Adrenal gland (tissue), 19 donors: ENCODE measurements at places on chromosomes 11 and 22. TPM values are rescaled to one million over a fixed set of nuclear protein-coding genes. Genes with fewer than 3 reads are reported as not detected.

GRCh38 chr11:27861706-27862430 lies 161.6 kb upstream of the BDNF start:
- no peak overlapping the region for H3K4me3 ChIP-seq
- H3K4me1 ChIP-seq = no peaks in the 10 kb centered on the region
- no peaks in the 10 kb centered on the region for H3K36me3 ChIP-seq

DNA sequence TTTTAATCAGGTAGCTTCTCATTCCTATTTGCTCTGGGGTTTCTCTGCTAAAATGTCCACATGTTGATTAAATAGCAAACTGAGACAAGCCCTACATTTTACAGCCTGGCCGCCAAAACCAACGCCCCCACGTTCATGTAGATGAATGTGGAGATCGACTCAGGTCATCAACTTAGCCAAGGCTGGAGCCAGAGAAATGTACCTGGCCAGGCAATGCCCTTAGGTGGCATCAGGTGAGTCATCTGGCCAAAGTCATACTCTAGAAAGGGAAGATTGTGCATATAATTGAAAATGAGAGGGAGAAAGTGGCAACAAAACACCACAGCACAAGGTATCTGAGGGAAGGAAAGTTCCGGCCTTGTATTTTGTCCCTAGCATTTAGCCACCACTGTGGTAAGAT lies 37.1 kb upstream of the CCDC89 start:
- no peaks in the 10 kb centered on the region for H3K36me3 ChIP-seq
- DNase-seq = no peak

NOL12 gene
- total RNA-seq = 38.4 TPM

DNA sequence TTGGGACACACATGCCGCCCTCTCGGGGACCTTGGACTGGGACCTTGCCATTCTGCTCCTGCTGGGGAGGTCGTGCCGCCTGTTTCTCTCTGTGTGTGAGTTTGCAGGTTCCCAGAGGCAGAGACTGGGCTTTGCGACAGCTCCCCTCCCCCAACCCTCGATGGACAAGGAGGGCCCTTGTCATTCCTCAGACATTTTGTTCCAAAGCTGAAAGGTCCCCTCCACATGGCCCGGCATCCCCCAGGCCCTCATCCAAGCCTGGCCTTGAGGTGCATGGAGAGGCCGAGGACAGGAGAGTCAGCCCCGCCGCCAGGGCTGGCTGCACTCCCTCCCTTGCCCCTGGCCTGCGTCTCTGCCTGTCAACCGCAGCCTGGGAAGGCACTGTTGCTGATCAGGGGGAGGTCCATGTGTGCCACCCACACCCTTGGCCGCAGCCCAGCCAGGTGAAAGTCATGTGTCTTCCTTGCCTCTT lies 25.6 kb downstream of the FADS2 start:
- peak overlapping the region; percentile 62 for H3K27ac ChIP-seq
- peaks cover 49% of the 10 kb centered on the region for H3K4me1 ChIP-seq
- H3K4me3 ChIP-seq = no peak overlapping the region
- H3K27me3 ChIP-seq = no peaks in the 10 kb centered on the region

OR6Q1 gene
- not detected for total RNA-seq

- H3K4me3 ChIP-seq = no peak overlapping the region
- DNase-seq = no peak
- H3K4me1 ChIP-seq = no peaks in the 10 kb centered on the region
- H3K36me3 ChIP-seq = no peaks in the 10 kb centered on the region
These were observed 266.4 kb upstream of the NCAM1 start for GRCh38 chr11:112694813-112695212.

GRCh38 chr11:81165164-81165563 lies 1568.5 kb downstream of the FAM181B start:
- H3K27ac ChIP-seq = no peak overlapping the region
- H3K4me3 ChIP-seq = no peak overlapping the region
- H3K36me3 ChIP-seq = no peaks in the 10 kb centered on the region
- H3K4me1 ChIP-seq = no peaks in the 10 kb centered on the region
- no peaks in the 10 kb centered on the region for H3K27me3 ChIP-seq

- H3K4me3 ChIP-seq = no peak overlapping the region
- no peaks in the 10 kb centered on the region for H3K27me3 ChIP-seq
- no peaks in the 10 kb centered on the region for H3K36me3 ChIP-seq
These were observed 104.4 kb upstream of the PARVA start for GRCh38 chr11:12272821-12273617.

- H3K36me3 ChIP-seq = no peaks in the 10 kb centered on the region
- peaks cover 18% of the 10 kb centered on the region for H3K27me3 ChIP-seq
- H3K27ac ChIP-seq = no peak overlapping the region
- H3K4me3 ChIP-seq = peak overlapping the region; percentile 56
- H3K4me1 ChIP-seq = peaks cover 8% of the 10 kb centered on the region
These were observed 124.7 kb upstream of the C11orf58 start for GRCh38 chr11:16613512-16614381.

- no peaks in the 10 kb centered on the region for H3K27me3 ChIP-seq
- H3K27ac ChIP-seq = no peak overlapping the region
- H3K4me3 ChIP-seq = no peak overlapping the region
- H3K36me3 ChIP-seq = no peaks in the 10 kb centered on the region
These were observed 15.0 kb downstream of the VWCE start for GRCh38 chr11:61279934-61280659.

- H3K4me3 ChIP-seq = no peak overlapping the region
- no peaks in the 10 kb centered on the region for H3K4me1 ChIP-seq
- H3K27me3 ChIP-seq = no peaks in the 10 kb centered on the region
- H3K36me3 ChIP-seq = no peaks in the 10 kb centered on the region
- DNase-seq = no peak
- H3K27ac ChIP-seq = no peak overlapping the region
These were observed 113.1 kb upstream of the HSD17B12 start for GRCh38 chr11:43567396-43567975.

DNA sequence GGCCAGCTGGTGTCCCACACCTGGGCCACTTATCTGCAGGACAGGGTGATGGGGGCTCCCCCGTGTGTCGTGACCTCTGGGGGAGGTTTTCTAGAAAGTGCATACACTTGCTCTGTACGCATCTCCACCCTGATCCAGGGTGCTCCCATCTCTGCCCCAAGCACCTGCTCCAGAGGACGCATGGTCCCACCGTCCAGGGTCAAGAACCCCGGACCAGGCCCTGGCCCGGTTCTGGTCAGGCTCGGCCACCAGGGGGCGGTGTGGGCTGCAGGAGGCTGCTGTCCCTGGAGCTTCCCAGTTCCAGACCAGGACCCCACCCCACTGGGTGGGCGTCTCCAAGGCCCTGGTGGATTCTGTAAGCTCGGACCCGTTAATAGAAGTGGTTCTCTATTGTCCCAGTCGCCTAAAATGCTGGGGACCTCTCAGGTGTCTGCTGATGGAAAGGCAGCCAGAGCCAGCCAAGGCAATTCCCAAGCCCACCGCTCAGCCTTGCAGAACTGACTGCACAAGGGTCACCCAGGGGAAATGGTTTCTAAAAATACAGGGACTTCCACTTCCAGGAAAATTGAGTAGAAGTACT lies 34.7 kb upstream of the SEPTIN5 start:
- H3K27ac ChIP-seq = no peak overlapping the region
- peak; percentile 39 for DNase-seq
- H3K27me3 ChIP-seq = peaks cover 12% of the 10 kb centered on the region

GRCh38 chr11:61120706-61121191 lies 18.5 kb downstream of the CD5 start:
- no peak overlapping the region for H3K4me3 ChIP-seq
- H3K27ac ChIP-seq = no peak overlapping the region
- no peaks in the 10 kb centered on the region for H3K36me3 ChIP-seq
- H3K4me1 ChIP-seq = no peaks in the 10 kb centered on the region
- H3K27me3 ChIP-seq = no peaks in the 10 kb centered on the region

TRABD gene
- total RNA-seq = 29.2 TPM

DNA sequence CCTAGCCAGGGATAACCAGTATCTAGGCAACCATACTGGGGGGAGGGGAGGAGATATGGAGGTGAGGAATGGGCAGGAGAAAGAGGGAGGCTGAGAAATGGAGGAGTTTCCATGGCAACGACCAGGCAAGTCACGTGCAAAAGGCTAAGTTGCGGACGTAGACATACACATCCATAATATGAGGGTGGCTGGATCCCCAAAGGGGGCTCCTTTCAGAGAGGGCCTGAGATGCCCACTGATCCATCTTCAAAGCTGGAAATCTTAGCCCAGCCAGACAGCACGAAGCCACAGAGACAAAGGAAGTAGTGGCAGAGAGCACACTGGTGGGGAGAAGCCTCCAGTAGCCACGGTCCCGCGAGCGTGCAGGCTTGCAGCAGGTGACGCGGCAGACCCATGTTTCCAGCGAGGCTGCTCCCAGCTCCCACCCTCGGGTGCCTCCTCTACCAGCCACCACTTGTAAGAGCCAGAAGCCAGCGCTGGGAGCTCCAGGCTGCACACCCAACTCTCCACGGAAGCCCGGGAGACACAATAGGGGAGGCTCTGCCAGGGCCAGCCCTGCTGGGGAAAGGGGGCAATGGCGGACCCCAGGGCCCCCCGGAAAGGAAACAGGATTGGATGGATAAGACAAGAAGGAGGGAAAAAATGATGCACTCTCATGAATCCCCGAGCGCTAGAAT lies 938 bp downstream of the FXYD6 start:
- H3K27me3 ChIP-seq = no peaks in the 10 kb centered on the region
- H3K36me3 ChIP-seq = no peaks in the 10 kb centered on the region
- H3K27ac ChIP-seq = peak overlapping the region; percentile 53
- H3K4me3 ChIP-seq = no peak overlapping the region
- peak; percentile 49 for DNase-seq

KDM4E gene
- total RNA-seq = not detected

YPEL1 gene
- 3.0 TPM for total RNA-seq

LSP1 gene
- total RNA-seq = 4.0 TPM

DNA sequence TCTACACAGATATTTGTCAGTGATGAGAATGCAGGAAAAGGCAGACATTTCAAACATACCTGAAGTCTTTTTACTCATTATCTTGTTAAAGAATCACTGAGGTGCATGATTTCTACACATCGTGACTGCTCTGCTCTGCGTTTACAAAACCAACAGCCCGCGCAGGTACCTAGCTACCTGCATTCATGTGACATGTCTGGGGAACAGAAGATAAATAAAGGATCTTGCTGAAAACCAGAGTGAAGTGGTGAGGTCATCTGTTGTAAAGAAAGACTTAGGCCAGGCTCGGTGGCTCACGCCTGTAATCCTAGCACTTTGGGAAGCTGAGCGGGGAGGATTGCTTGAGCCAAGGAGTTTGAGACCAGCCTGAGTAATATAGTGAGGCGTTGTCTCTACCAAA lies 15.7 kb downstream of the ASPHD2 start:
- DNase-seq = no peak
- H3K4me3 ChIP-seq = no peak overlapping the region
- no peak overlapping the region for H3K27ac ChIP-seq
- no peaks in the 10 kb centered on the region for H3K4me1 ChIP-seq

DNA sequence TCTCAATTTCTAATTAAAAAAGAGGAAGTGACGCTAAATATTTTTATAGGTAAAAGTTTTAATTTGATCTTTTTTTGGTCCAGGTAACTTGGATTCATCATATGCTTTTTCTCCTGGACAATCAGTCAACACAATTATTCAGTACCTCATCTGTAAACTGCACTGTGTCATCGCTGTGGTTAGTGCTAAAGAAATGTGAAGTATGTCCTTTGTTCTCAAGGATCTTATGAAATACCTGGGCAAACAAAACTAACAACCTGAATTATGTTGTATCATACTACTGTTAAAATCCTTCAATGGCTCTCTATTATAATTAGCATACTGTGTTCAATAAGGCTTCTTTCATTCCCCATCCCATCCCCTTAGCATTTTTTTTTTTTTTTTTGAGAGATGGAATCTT lies 19.9 kb upstream of the SCN3B start:
- H3K36me3 ChIP-seq = no peaks in the 10 kb centered on the region
- H3K27me3 ChIP-seq = no peaks in the 10 kb centered on the region
- H3K4me1 ChIP-seq = no peaks in the 10 kb centered on the region
- no peak for DNase-seq

RASD2 gene
- 1.4 TPM for total RNA-seq

DNA sequence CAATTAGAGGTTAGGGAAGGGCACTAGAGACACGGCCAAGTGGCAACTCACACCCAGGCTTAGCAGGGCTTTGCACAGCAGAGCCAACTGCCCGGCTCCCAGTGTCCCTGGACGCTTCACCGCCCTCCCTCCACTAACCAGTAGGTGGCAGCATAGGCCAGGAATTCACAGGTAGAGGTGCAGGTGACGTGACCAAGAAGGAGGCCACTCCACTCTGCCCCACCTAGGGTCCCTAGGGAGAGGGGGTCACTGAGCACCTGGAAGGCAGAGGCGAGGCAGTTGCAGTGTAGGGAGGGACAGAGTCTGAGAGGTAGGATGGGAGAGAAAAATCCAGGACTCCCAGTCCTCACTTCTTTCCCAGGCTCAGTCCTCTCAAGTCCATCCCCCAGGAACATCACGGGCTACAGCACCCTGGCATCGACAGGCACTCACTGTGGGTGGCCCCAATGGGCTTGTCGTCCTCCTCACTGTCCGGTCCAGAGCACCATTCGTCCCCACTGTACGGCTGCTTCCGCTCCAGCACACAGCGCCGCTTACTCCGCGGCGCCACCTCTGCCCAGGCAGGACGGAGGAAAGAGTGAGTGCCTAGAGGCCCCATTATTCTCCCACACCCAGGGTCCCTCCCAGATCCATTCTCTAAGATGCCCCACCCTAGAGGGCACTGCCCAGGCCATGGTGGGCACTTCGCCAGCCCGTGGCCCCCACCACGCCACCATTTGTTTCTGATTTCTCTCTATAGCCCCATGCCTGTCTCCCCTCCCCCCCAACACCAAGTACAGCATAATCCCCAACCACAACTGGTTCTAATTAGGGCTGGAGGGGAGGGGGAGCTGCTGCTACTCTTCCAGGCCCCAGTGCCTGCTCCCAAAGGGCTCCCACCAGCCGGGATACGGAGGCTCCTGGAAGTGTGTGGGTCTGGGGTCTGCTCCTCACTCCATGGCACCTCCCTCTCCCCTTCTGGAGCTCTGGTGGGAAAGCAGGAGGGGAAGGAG lies 18.4 kb downstream of the BCL9L start:
- peak overlapping the region; percentile 97 for H3K27ac ChIP-seq
- H3K36me3 ChIP-seq = no peaks in the 10 kb centered on the region
- peak; percentile 84 for DNase-seq

DNA sequence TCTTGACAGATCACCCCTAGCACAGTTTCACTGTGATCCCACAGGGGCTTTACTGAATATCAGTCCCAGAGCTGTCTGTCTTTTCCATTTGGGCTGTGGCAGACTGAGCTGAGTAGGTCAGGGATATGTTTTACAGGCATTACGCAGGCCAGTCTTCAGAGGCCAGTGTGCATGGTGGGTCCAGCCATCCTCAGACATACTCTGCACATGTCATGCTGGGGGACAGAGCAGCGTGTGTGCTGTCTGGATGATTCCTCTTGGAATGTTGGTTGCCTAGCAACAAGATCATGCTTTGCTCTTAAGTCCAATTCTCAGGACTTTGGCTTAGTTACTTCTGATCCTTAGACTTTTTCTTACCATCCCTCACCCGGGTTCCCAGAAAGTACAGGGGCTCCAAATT lies 736.5 kb downstream of the DLG2 start:
- no peaks in the 10 kb centered on the region for H3K36me3 ChIP-seq
- no peak overlapping the region for H3K4me3 ChIP-seq
- no peaks in the 10 kb centered on the region for H3K27me3 ChIP-seq
- no peak for DNase-seq
- H3K4me1 ChIP-seq = no peaks in the 10 kb centered on the region

- no peak overlapping the region for H3K4me3 ChIP-seq
- peak overlapping the region; percentile 58 for H3K27ac ChIP-seq
- no peak for DNase-seq
- no peaks in the 10 kb centered on the region for H3K27me3 ChIP-seq
- H3K4me1 ChIP-seq = peaks cover 37% of the 10 kb centered on the region
These were observed 27.6 kb upstream of the CCDC34 start for GRCh38 chr11:27390318-27391295.
